NCI-H1930 (cell line): ENCODE measurements at places on chromosomes 16 and 17.

GRCh38 chr16:28237754-28238357, 26.1 kb upstream of the XPO6 start:
- DNase-seq, result no peak

GRCh38 chr17:72724267-72724666, 368.2 kb downstream of the SLC39A11 start:
- no peak for DNase-seq

GRCh38 chr17:80455336-80455710, 21.1 kb downstream of the NPTX1 start:
- no peak for DNase-seq

DNA sequence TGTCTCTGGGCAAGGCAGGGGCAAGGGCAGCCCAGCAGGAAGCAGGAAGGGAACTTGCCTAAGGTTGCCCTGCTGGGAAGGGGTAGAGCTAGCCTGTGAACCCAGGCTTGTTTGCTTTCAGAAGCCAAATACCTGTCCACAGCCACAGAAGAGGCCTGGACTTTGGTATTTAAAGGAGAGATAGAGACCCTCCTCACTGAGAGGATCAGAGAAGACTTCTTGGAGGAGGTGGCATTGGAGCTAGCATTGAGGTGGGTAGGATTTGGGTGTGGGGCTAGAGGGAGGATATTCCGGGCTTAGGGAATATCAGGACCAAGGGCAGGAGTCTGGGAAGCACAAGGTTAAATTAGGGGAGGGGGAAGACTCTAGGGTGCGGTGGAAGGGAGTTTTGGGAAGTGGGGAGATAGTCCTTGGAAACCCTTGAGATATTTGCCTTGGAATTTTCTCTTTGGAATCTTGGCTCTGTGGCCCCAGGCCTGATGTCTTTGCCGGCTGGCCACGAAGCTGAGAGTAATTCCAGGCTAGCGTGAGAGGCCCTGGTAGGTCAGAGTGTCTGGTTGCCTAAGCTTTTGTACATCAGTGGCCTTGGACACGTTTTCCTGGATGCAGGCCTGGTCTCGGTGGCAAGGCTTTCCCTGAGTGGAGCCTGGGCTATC, 13.1 kb upstream of the ETV4 start:
- no peak for DNase-seq

DNA sequence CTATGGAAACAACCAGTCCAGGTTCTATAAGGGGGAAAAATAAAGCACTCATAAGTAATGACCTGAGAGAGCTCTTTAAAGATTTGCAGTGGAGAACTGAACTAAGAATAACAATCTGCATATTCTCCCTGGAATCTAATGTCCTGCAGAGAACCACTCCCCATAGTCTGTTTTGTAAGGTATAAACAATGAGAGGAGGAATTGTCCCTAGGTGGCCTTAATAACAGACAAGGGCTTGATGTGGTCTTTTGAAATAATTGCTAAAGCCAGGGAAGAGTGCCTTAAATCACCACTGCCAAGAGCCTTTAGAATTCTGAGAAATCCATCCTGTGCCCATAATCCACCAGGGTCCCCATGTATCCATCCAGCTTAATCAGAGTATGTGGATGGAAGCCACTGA, 106.3 kb downstream of the CDH11 start:
- DNase-seq, result no peak

GRCh38 chr17:2770129-2770528, 20.7 kb upstream of the CCDC92B start:
- no peak for DNase-seq

DNA sequence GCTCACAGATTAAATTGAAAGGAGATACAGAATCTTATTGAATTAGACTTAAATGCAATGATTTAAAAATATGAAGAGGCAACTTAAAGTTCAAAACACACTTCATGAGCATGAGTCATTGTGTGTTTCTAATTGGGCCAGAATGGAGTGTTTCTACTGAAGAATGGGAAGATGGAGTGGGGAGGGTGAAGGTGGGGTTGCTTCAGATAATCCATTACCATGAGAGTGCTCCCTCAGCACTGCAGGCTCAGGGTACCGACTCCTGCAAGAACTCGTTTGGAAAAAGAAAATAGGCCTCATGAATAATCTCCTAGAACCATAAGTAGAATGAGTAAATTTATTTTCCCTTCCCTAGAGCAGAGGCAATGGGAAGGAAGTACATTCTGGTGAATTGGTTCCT, 372.8 kb downstream of the TOX3 start:
- DNase-seq, result no peak

DNA sequence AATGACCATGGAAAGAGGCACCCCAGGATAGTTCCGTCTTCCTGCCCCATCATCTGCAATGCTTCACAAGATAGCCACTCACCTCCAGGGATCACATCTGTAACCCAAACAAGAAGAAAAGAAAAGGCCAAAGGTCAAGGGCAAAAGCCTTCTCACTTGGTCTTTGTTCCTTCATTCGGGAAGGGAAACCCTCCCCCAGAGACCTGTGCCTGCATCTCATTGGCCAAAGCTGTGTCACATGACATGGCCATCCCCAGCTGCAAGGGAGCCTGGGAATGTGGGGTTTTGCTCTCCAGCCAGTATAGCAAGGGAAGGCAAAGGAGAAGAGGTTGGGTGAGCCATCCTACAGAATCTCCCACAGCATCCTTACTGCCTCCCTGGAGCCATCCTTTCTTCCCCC, 47.9 kb downstream of the NOL11 start:
- no peak for DNase-seq
